ENCODE measurements at places on chromosomes 2 and 18. TPM values are rescaled to one million over a fixed set of nuclear protein-coding genes. Genes with fewer than 3 reads are reported as not detected.

TACR1 gene
- total RNA-seq: not detected

CIAO1 gene
- 59.5 TPM for total RNA-seq

FER1L5 gene
- total RNA-seq: 0.18 TPM

C2orf66 gene
- total RNA-seq: 0.14 TPM

SCN9A gene
- total RNA-seq: 0.85 TPM

GPR35 gene
- 0.07 TPM for total RNA-seq

OTOF gene
- not detected for total RNA-seq

HOXD3 gene
- total RNA-seq: 0.32 TPM

RIT2 gene
- not detected for total RNA-seq

FOXI3 gene
- 0.04 TPM for total RNA-seq

G6PC2 gene
- not detected for total RNA-seq

RBMS1 gene
- 65.0 TPM for total RNA-seq

HTR2B gene
- not detected for total RNA-seq

KCNE4 gene
- 0.14 TPM for total RNA-seq

MERTK gene
- 0.07 TPM for total RNA-seq

FIGN gene
- 4.4 TPM for total RNA-seq

PKP4 gene
- 47.9 TPM for total RNA-seq

KYNU gene
- total RNA-seq: 0.39 TPM

FASTKD1 gene
- 28.3 TPM for total RNA-seq

DUSP19 gene
- total RNA-seq: 1.0 TPM

SP140 gene
- total RNA-seq: 1.1 TPM

CFAP221 gene
- total RNA-seq: not detected

DNAH7 gene
- 0.07 TPM for total RNA-seq

TEX44 gene
- total RNA-seq: not detected

CRYGD gene
- not detected for total RNA-seq

ZNF385B gene
- 0.44 TPM for total RNA-seq

CYRIA gene
- 0.14 TPM for total RNA-seq

MBD2 gene
- total RNA-seq: 123 TPM

ACVR1C gene
- total RNA-seq: 0.07 TPM

PTPRN gene
- total RNA-seq: not detected

MEP1B gene
- not detected for total RNA-seq

NCKAP5 gene
- total RNA-seq: 3.0 TPM

OXER1 gene
- total RNA-seq: not detected

PEX13 gene
- total RNA-seq: 22.3 TPM

SERPINB11 gene
- total RNA-seq: not detected

TEKT4 gene
- total RNA-seq: not detected

CKAP2L gene
- 30.1 TPM for total RNA-seq

GCG gene
- not detected for total RNA-seq

DPP4 gene
- total RNA-seq: 2.8 TPM

All from foreskin keratinocyte (primary cell).